ENCODE measurements at places on chromosomes 13 and 19.

DNA sequence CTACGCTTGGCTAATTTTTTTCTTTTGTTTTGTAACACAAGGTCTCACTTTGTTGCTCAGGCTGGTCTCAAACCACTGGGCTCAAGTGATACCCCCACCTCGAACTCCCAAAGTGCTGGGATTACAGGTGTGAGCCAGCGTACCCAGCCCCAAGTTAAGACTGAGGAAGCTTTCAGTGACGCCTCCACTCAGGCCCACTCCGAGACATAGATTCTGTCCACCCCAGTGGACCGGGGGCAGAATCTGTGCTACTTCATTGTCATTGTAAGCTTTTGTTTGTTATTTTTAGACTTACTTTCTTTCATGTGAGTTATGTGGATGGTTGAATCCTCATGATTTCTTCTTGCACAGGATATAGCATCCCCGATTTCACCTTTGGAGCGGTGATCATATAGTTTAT, 156.9 kb upstream of the TSHZ3 start:
- no peak for DNase-seq

DNA sequence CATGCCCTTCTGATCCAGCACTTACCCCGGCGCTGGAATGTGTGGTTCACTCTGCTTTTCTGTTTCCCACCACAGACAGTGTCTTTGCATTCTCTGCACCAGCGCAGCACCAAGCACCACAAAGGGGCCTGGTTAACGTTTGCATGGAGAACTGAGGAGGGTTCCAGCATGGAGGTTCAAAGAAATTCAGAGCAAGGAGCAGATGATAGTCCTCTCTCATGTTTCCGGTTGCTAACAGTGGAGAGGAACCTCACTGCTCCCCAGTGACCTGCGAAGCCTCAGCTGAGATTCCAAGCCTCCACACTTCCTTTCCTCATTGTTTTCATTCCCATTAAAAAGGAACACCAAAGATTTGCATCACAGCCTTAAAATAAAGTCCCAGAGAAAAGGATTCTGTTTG, 99.7 kb downstream of the STARD13 start:
- no peak for DNase-seq

DNA sequence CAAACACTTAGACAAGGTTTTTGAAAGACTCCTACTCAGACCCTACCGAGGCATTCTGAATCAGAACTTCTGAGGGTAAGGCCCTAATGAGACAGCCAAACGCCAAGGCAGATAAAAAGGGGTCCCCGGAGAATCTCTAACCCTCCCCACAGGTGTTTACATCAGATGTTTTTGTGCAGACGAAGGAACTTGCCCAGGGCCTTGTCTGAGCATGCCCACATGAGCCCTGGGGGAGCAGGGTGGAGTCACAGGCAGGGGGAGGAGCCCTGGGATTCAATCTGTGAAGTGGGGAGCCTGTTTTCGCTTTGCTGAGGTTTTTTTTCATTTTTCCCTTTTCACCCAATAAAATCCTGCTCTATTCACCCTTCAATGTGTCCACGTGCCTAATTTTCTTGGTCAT, 61.6 kb upstream of the MED4 start:
- DNase-seq, result no peak

- DNase-seq, result no peak
These were observed 4.8 kb upstream of the MYH14 start for GRCh38 chr19:50198431-50199258.

DNA sequence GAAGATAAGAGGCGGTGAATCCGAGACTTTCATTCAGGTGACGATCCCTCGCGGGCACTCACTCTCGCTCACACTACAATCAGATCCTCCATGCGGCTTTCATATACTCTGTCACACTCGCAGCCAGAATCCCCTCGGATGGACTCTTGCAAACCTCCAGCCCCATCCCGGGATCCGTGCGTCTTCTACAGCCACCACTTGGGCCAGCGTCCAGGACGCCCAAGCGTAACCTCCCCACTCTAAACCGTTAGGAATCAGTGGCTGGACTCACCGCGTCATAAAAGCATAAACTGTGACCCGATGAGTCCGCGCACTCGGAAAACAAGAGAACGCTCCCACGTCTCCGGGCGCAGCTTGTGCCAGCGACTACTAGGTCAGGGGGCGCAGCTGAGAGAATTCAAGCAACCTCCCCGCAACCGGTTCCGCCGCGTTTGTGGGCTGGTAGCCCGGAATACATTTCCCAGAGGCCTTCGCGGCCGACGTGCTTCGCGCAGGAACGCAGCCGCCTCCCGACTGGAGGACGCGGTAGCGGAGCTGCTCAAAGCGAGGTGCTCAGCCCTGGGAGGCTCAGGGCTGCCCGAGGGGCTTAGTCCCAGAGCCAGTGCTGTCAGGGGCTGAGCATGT, 27.6 kb downstream of the ZNF607 start:
- DNase-seq, result no peak

DNA sequence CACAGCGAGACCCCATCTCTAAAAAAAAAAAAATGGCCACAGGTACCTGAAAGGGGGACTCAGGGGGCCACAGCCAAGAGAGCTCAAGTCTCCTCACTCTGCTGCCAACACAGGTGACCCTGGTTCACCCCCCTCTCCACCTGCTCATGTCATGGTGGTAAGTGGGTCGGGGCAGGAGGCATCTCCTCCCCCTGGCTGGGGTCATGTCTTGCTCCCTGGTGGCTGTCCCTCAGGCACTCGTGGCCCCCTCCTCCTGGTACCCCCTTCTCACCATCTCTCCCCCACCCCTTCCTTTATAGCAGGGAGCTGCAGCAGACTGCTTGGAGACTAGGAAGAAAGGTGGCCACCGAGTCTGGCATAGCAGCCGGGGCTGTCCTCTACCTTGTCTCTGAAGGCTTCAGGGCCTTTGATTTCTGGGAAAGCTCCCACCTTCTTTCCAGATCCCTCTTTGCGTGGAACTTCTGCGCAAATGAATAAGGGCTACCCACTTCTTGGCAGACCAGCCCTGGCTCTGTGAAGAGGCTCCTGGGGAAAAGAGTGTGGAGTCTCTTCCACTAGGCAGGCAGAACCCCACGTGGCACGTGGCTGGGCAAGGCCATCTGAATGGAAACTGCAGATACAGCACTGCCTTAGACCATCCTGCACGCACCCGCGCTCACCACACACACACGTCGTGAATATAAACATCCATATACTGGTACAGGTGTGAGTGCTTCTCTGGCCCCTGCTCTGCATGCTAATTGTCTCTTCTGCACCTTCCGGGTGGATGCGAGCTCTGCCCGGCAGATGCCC, 20.1 kb upstream of the MIER2 start:
- no peak for DNase-seq

- DNase-seq, result no peak
These were observed 541.0 kb downstream of the RFC3 start for GRCh38 chr13:34358811-34359513.

- no peak for DNase-seq
These were observed 18.7 kb downstream of the SUPT20H start for GRCh38 chr13:37040789-37041188.

DNA sequence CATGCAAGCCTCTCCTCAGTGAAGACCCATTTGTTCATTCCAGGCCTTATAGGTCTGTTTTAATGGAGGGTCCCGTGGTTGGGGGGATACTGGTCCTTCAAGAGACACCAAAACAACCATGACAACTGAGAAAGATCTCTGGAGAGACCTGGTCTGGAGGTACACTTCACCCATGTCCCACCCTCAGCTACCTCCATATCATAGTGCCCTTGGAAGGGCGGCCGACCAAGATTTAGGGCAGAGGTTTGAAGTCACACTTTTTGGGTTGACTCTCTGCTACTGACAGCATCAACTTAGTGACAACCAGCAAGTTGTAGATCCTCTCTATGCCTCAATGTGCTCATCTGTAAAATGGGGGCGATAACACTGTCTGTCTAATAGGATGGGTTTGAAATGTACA, 177.3 kb downstream of the TSHZ3 start:
- DNase-seq, result no peak

- no peak for DNase-seq
These were observed 7.3 kb downstream of the LENG1 start for GRCh38 chr19:54152267-54152666.

- no peak for DNase-seq
These were observed 4.2 kb upstream of the ICAM1 start for GRCh38 chr19:10266706-10267105.

- no peak for DNase-seq
These were observed 5.7 kb upstream of the GMIP start for GRCh38 chr19:19649155-19649554.

GRCh38 chr13:51998723-51999509, 12.3 kb downstream of the ATP7B start:
- DNase-seq, result no peak

DNA sequence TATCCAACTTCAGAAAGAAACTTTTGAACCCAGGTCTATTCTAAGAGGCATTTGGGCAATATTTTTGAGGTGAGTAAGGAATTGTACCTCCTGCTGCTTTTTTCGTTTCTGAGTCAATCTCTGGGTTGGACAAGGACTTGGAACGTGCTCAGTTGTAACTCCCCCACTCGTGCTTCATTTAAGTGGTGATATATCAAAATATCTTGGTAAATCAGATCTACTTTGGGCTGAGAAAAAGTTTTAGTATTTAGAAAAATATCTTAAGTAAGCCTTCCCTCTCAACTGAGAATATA, 728.9 kb downstream of the EFNB2 start:
- no peak for DNase-seq

DNA sequence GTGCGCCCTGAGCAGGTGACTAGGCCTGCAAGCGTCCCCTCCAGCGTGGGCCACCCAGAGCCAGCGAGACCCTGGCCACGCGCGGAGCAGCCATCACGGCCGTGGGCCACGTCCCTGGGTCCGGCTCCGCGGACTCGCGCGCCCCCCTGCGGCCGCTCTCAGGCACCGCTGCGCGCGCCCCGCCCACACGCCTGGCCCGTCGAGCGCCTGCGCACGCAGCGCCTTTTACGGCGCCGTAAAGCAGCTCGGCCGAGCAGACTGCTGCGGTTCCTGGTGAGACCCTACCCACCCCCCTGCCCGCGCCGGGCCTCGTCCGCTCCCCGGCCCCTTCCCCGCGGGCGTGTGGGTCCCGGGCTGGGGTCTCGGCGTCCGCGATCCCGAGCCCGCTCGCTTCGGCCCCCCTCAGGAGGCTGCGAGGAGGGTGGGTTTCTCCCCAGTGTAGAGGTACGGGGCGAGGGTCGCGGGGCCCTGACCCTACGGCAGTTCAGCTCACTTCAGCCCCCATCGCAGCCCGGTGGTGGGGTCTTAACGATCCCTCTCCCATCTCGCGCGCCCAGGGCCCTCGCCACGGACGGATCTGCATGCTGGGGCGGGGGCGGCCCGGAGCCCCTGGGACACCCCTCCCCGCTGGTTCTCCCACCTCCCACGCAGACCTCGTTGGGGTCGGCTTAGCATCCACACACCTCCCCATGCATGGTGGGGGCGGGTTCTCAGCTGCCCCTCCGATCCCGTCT, at the start of gene TRAPPC5:
TSS of gene TRAPPC5 (plus strand) at position 228 of the 734 bp plus-strand sequence. CDS start 1,421 bp downstream, outside the sequence.
- no peak for DNase-seq

- no peak for DNase-seq
These were observed 2.1 kb downstream of the NECTIN2 start for GRCh38 chr19:44848036-44848811.

GRCh38 chr19:40550951-40551350, 25.7 kb upstream of the SHKBP1 start:
- DNase-seq, result no peak

DNA sequence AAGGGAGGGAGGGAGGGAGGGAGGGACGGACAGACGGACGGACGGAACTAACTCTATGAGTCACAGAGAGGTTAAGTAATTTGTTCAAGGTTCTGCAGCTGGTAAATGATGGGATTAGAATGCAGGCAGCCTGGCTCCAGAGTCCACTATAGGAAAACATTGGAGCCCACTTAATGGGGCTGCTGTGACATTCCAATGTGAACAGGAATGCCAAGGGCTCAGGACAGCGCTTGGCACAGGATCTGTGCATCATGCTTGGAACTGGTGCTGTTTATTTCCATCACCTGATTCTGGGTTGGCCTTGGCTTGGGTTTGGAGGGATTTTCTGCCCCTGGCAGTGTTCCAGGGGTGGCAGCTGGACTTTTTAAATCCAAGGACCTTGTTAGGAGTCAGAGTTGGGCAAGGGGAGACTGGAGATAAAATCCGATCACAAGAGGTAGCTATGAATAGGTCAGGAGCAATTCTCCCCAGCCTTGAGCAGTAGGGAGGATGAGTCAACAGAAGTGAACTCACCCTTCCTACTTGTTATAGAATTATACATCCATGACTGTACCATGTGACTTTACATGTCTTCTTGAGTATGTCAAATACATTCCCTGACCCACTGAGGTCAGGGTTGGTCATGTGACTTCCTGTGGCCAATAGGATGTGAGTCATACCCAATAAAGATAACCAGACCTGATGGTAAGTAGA, 7.8 kb upstream of the HIF3A start:
- no peak for DNase-seq

DNA sequence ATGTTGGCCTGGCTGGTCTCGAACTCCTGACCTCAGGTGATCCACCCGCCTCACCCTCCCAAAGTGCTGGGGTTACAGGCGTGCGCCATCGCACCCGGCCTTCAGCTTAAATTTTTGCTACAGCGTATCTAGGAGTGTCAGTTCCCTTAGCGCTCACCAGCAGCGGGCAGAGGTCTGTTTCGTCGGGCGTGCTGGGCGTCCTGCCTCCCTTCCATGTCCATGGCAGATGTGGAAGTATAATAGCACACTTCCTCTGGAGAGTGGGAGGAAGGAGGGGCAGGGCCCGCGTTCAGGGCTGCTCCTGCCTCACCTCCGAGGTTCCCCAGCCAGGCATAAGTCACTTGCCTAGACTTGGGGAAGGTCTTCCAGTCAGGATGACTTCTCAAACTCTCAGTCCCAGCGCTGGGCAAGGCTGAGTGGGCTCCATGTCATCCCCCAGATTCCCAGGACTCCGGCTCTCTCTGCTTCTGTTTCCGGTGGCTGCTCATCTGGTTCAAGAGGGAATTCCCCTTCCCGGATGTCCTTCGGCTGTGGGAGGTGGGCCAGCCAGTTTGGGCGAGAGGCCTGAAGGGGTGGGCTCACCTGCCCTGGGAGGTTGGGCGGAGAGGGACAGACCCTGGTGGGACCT, 9.5 kb downstream of the IL4I1 start:
- DNase-seq, result no peak

DNA sequence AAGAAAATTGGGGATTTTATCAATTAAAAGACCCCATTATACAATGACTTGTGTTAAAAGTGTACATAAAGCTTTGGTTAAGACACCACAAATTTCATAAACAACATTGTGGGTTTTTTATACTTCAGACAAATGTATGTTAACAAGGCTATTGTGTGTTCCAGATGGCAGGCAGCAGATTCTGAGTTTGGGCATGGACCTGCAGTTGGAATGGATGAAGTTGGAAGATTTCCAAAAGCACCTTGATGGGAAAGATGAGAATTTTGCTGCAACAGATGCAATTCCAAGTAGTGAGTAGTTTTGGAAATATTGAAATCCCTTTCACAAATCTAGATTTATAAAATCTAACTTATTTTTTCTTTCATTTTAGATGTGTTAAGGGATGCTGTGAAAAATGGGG, 25.4 kb downstream of the MPHOSPH8 start:
- no peak for DNase-seq

DNA sequence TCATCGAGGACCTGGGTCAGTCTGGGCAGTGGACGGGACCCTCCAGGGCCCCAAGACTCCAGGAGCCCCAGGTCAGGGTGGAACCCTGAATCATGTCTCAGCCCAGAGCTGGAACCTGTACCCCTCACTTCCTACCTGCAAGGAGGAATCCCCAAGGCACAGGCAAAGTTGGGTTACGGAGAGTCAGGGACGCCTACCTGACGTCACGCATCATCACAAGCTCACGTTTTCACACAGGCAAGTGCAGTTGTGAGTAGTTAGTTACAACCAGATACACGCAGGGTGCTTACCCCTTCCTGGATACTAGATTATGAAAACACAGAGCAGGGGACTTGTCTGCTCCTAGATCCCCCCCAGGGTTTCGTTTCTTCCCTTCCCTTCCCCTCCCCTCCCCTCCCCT, 1.9 kb downstream of the RETN start:
- DNase-seq, result no peak
